ENCODE measurements at places on chromosomes 4 and X. TPM values are rescaled to one million over a fixed set of nuclear protein-coding genes. Genes with fewer than 3 reads are reported as not detected.

DNA sequence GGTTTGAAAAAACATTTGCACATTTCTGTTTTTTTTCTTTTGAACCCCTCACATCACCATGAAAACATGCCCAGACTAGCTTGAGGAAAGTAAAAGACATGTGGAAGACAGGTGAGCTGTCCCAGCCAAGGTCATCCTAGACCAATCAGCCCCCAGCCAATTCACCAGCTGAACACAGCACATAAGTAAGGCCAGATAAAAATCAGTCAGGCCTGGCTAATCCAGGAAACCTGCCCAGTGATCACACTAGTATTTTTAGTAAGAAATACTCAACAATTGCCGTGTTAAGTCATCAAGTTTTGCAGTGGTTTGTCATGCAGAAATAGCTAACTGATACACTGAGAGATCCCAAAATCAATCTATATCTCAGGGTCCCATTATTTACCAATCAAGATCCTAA, 4.4 kb upstream of the SMR3A start:
- DNase-seq: no peak

GRCh38 chr4:1994938-1995337, 13.8 kb downstream of the NELFA start:
- no peak for DNase-seq

DNA sequence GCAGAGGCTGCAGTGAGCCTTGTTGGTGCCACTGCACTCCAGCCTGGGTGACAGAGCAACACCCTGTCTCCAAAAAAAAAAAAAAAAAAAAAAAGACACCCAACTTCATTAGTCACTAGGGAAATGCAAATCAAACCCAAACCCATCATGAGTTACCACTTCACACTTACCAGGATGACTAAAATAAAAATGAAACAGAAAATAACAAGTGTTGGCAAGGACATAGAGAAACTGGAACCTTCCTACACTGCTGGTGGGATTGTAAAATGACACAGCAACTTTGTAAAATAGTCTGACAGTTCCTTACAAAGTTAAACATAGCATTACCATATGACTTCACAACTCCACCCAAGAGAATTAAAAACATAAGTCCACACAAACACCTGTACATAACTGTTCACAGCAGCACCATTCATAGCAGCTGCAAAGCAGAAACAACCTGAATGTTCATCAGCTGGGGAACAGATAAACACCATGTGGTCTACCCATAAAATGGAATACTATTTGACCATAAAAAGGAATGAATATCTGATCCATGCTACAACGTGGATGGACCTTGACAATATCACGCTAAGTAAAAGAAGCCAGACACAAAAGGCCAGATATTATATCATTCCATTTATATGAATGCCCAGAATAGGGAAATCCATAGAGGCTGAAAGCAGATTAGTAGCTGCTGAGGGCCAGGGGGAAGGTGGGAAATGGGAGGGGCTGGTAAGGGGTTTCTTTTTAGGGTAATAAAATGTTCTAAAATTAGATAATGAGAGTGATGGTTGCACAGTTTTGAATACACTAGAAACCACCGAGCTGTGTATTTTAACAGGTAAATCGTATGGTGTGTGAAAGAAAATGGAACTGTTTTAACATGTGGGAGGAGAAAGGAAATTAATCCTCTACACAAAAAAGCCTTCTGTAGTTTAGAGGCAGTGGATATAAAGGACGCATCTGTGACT, 18.3 kb downstream of the CD99L2 start:
- DNase-seq: no peak

GRCh38 chrX:8273451-8273895, 102.4 kb upstream of the VCX2 start:
- no peak for DNase-seq

DNA sequence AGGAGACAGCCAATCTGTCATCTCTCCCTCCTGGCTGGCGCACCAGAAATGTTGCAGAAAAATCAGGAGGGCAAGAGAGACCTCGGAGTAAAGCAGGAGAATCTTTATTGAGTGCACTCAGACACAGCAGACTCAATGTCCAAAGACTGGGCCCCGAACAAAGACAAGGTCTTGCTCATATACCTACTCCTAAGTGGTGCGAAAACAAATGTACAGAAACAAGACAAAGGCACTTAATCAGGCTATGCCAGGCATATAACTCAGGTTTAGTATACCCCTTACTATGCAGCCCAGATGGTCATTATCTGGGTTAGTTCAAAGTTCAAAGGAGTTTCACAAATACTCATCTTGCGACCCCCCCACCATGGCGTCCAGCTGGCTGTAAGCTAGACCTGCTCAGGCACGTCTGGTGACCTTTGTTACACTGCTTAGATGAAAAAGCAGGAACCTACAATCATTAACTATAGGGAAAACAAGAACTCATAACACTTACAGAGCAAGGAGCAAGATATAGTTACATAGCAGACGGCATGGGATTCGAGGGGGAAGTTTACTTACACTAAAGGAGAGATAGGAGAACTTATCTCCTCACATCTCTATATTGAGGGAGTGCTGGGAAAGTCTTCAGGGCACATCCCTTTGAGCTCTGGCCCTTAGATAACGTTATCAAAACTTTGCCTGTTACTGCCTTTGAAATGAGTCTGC, 27.5 kb downstream of the SULT1E1 start:
- no peak for DNase-seq

Gene TIGD4
- 0.24 TPM for total RNA-seq
